ENCODE measurements at places on chromosomes 2 and 18.

- no peak for DNase-seq
These were observed 60.6 kb downstream of the ZCCHC2 start for GRCh38 chr18:62583376-62583775.

DNA sequence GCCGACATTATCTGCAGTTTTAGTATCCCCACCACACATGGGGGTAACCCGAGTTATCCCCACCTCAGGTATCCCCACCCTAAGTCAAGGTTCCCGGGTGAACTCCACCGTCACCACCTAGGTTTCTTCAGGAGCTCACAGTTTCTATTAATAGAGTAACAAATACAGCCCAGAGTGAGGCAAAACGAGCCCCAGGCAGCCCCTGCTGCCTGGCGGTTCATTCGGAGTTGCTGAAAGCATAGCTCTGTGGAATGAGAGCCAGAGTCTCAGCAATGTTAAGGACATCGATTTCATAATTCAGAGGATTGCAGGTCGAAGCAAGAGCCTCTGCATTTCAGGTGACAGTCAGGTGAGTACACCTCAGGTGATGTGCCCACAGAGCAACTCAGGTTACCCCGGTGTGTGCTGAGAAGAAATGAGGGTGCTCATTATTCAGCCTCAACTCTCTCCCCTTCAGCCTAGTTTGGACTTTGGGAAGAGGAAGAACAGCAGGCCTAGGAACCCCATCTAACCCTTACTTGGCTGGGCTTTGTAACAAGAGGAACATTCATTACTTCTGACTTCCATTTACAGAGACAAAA lies 10.7 kb downstream of the SATB2 start:
- DNase-seq = no peak

DNA sequence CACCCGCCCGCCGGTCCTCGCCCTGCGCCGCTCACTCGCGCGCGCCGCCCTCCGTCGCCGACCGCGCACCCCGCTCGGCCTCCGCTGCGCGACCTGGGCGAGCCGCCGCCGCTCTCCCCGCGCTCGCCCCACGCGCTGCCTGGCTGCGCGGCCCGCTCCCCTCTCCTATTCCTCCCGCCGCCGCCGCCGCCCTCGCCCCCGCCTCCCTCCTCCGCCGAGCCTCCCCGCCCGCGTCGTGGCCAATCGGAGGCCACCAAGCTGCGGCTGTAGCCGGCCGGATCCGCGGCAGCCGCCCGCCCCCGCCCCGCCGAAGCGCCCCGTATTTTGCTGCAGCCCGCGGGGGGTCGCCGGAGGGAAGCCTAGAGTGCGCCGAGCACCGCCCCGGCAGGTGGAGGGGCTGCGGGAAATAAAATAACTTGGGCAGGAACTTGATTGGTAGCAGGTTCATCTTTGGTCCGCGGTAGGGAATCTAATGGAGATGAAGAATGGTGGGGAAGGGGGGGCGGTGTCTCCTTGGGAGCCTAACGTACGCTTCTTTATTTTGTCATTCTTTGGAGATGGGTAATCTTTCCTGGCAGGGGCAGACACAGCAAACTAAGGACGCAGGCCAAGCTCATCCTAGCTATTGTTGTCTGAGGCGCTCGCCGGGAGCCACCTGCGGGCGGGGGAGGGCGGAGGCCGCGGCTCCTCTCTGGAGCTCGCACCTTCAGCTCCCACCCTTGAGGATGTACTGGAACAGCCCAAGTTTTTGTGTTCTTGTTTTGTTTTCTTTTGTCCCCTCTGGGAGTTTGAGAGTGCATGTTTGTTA lies 1.1 kb upstream of the CDH2 start:
- peak; percentile 81 for DNase-seq

DNA sequence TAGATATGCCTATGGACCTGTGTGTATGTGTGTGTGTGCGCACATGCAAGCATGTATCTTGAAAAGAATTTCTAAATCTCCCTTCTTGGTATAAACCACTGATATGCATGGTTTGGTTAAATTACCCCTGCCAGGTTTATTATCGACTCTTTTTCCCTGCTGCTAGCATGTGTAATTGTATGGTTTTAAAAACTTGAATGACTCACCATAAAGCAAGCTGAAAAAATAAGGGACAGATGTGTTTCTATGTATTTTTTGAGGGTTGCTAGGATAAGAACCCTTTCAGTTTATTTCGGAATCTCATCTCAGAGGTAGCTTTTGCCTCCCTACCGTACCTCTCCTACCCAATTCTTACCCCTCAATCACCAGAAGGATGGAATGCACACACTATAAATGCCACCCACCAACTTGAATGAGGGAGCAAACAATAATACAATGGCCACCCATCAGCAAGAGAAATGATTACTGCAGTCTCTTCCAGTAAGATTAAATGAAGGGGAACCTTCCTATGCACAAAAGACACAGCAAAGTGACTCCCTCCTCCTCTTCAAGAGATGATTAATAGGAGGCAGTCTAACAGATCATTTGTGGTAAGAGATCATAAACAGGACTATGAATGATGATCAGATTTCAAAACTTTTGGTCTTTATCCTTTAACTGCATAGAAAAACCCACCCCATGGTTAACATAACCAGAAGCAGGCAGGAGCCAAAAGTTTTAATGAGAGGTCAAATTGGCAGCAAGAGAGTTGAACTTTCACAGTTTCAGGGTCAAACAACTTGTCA lies 357.2 kb downstream of the SATB2 start:
- DNase-seq = no peak

DNA sequence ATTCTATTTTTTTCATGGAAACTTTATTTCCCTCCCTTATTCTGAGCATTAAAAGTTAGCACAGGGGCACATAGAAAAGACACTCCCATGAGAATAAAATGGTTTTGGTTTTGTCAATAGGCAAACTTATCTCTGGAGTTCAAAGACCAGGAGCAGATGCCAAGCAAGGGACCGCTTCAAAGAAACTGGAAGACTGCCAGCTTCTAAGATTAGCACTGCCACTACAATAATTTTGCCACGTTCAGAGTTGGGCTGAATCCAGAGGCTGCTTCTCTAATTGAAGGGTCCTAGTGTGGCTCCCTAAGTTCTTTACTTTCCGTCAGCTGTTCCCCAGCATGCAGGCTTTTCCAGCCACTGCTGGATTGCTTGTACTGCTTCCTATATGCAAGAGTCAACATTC lies 681.0 kb upstream of the GCFC2 start:
- no peak for DNase-seq

DNA sequence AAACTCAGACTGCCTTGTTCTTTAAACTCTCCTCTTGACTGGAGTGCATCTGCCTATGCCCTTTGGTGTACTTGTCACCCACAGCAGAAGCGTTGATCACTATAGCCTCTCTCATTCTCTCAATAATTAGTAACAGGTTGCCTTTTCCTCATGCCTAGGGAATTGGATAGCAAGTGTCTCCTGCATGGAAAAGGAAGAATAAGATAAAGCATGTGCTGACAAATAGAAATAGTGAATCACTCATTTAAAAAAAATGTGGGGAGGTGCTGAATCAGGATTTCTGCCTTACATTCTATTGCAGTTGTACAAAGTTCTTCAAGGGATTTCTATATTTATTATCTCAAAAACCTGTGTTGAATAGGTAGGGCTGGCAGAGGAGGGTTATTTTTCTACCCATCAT lies 323.0 kb downstream of the TXNL1 start:
- no peak for DNase-seq

GRCh38 chr2:9192712-9193111 lies 13.9 kb upstream of the ASAP2 start:
- no peak for DNase-seq

- DNase-seq = peak; percentile 50
These were observed 60.1 kb upstream of the IL1RL1 start for GRCh38 chr2:102251042-102251848.

Measured in head of caudate nucleus (tissue), 42 donors.